ENCODE measurements at places on chromosomes 4 and X. TPM values are rescaled to one million over a fixed set of nuclear protein-coding genes. Genes with fewer than 3 reads are reported as not detected.
A peak's percentile ranks its signal among the peaks of the same experiment; 100 is the strongest.

The PLAC8 gene
- 23.0 TPM for total RNA-seq

GRCh38 chr4:145843639-145844038 is 95.0 kb downstream of the ZNF827 start:
- H3K4me3 ChIP-seq = no peak overlapping the region
- H3K27me3 ChIP-seq = no peaks in the 10 kb centered on the region
- H3K36me3 ChIP-seq = no peaks in the 10 kb centered on the region
- no peak overlapping the region for H3K27ac ChIP-seq

DNA sequence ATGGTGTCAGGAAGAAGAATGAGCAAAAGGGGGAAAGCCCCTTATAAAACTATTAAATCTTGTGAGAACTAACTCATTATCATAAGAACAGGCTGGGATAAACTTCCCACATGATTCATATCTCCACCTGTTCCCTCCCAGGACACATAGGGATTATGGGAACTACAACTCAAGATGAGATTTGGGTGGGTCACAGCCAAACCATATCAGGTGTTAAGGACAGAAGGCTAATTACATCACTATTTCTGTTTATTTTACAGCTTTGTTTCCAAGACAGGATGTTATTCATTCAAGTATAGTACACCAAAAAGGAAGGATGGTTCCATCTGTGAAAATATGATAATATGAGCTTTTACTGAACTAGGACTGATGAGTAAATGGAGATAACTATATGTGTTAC is 63.7 kb upstream of the ARSJ start:
- 0 out of 2 replicates have a peak, but pooled peaks cover 6% of the 10 kb centered on the region for H3K4me1 ChIP-seq
- H3K36me3 ChIP-seq = no peaks in the 10 kb centered on the region
- no peaks in the 10 kb centered on the region for H3K27me3 ChIP-seq
- no peak overlapping the region for H3K27ac ChIP-seq

The POLN gene
- total RNA-seq = 1.2 TPM

- H3K27me3 ChIP-seq = no peaks in the 10 kb centered on the region
- DNase-seq = no peak
- H3K27ac ChIP-seq = no peak overlapping the region
- H3K36me3 ChIP-seq = no peaks in the 10 kb centered on the region
Observed at GRCh38 chrX:23802431-23802830, 19.5 kb downstream of the SAT1 start.

GRCh38 chrX:48786341-48786800 is at the start of gene GATA1:
Gene GATA1 (plus strand): TSS chrX:48786590. CDS start chrX:48791110, 4,520 bp downstream.
- no peaks in the 10 kb centered on the region for H3K27me3 ChIP-seq
- H3K36me3 ChIP-seq = no peaks in the 10 kb centered on the region
- H3K4me3 ChIP-seq = no peak within 1 kb of the TSS
- no peak for DNase-seq

GRCh38 chrX:107576392-107576791 is 51.9 kb upstream of the PRPS1 start:
- no peak for DNase-seq
- H3K27ac ChIP-seq = no peak overlapping the region
- H3K27me3 ChIP-seq = no peaks in the 10 kb centered on the region
- H3K4me1 ChIP-seq = no peaks in the 10 kb centered on the region
- H3K36me3 ChIP-seq = no peaks in the 10 kb centered on the region

The HTN1 gene
- total RNA-seq = not detected

The POU4F2 gene
- total RNA-seq = not detected

- no peak overlapping the region for H3K4me3 ChIP-seq
- H3K36me3 ChIP-seq = no peaks in the 10 kb centered on the region
- DNase-seq = no peak
- no peaks in the 10 kb centered on the region for H3K27me3 ChIP-seq
- H3K27ac ChIP-seq = no peak overlapping the region
Observed at GRCh38 chr4:792626-793092, 33.3 kb downstream of the CPLX1 start.

The PHOX2B gene
- total RNA-seq = not detected

The FGG gene
- total RNA-seq = 121 TPM

GRCh38 chrX:74449937-74450330 is 28.6 kb downstream of the SLC16A2 start:
- no peaks in the 10 kb centered on the region for H3K36me3 ChIP-seq
- H3K4me3 ChIP-seq = no peak overlapping the region
- no peaks in the 10 kb centered on the region for H3K27me3 ChIP-seq

The F8A2 gene
- not detected for total RNA-seq

The CXCL6 gene
- total RNA-seq = not detected

- peaks cover 18% of the 10 kb centered on the region for H3K4me1 ChIP-seq
- no peak overlapping the region for H3K4me3 ChIP-seq
- H3K27ac ChIP-seq = no peak overlapping the region
- DNase-seq = peak; percentile 34
- H3K27me3 ChIP-seq = no peaks in the 10 kb centered on the region
- H3K36me3 ChIP-seq = no peaks in the 10 kb centered on the region
Observed at GRCh38 chrX:10922159-10922558, 189.0 kb upstream of the HCCS start.

- H3K27ac ChIP-seq = no peak overlapping the region
- H3K36me3 ChIP-seq = no peaks in the 10 kb centered on the region
- H3K27me3 ChIP-seq = no peaks in the 10 kb centered on the region
- H3K4me3 ChIP-seq = no peak overlapping the region
- no peak for DNase-seq
Observed at GRCh38 chr4:14392378-14392777, 609.9 kb upstream of the CPEB2 start.

DNA sequence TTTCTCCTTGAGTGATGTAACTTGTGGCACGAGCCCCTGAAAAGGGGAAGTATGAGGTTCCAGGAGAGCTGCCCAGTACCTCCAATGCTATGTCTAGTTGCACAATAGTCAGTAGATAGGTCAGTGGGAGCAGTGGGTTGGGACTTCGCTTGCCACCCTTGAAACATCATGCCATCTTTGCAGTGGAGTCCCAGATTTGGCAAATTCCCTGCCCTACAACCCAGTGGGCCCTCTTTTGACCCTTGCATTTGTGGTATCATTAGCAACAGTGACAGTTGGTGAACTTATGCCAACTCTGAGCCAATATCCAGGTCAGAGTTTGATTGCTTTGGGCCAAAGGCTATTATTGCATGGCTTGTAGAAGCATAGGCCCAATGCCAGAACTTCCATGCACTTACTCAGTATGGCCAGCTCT is 12.3 kb downstream of the FHL1 start:
- no peak overlapping the region for H3K27ac ChIP-seq
- H3K36me3 ChIP-seq = no peaks in the 10 kb centered on the region
- DNase-seq = no peak
- H3K4me3 ChIP-seq = no peak overlapping the region
- H3K4me1 ChIP-seq = no peaks in the 10 kb centered on the region

DNA sequence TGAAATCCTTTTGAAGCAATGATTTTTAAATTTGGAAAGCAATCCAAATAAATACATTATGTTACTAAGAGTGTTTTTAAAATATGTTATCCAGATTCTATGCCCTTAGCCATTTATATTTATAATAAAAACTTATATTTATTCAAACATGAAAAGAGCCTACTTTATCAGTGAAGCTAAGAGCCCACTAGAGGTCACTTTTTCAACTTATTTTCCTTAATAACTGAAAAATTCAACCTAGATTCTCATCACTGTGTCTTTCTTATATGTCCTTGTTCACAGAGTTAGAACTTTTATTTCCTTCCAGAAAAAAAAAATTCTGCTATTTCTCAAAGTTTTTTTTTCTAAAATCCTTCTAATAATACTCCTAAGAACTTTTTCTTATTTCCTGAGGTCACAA is 23.9 kb downstream of the PRDM8 start:
- H3K27me3 ChIP-seq = no peaks in the 10 kb centered on the region
- H3K4me1 ChIP-seq = no peaks in the 10 kb centered on the region
- H3K4me3 ChIP-seq = no peak overlapping the region
- no peak for DNase-seq
- no peak overlapping the region for H3K27ac ChIP-seq
- H3K36me3 ChIP-seq = no peaks in the 10 kb centered on the region

- no peak overlapping the region for H3K27ac ChIP-seq
- no peak overlapping the region for H3K4me3 ChIP-seq
- DNase-seq = no peak
- no peaks in the 10 kb centered on the region for H3K27me3 ChIP-seq
- H3K36me3 ChIP-seq = no peaks in the 10 kb centered on the region
Observed at GRCh38 chr4:128347175-128347868, 59.7 kb upstream of the PGRMC2 start.

GRCh38 chr4:58739275-58739674 is 1629.1 kb upstream of the IGFBP7 start:
- no peaks in the 10 kb centered on the region for H3K27me3 ChIP-seq
- no peak overlapping the region for H3K27ac ChIP-seq
- no peak for DNase-seq
- H3K4me3 ChIP-seq = no peak overlapping the region
- no peaks in the 10 kb centered on the region for H3K36me3 ChIP-seq
- no peaks in the 10 kb centered on the region for H3K4me1 ChIP-seq

DNA sequence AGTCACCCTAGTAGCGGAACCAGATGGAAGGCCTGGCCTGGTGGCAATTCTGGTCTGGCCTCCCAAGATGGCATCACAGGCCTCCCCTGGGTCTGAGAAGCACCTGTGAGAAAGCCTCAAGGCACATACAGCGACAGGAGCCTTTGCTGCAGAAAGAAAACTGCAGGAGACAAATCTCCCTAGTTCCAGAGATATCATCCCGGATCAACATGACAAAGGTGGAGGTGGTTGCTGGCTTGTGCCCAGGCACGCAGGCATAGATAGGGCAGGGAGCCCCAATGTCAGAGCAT is 93.6 kb downstream of the BCOR start:
- peak overlapping the region; percentile 12 for H3K4me3 ChIP-seq
- peaks cover 20% of the 10 kb centered on the region for H3K4me1 ChIP-seq
- peak overlapping the region; percentile 77 for H3K27ac ChIP-seq
- no peaks in the 10 kb centered on the region for H3K27me3 ChIP-seq
- no peaks in the 10 kb centered on the region for H3K36me3 ChIP-seq

The SPANXN2 gene
- total RNA-seq = not detected

DNA sequence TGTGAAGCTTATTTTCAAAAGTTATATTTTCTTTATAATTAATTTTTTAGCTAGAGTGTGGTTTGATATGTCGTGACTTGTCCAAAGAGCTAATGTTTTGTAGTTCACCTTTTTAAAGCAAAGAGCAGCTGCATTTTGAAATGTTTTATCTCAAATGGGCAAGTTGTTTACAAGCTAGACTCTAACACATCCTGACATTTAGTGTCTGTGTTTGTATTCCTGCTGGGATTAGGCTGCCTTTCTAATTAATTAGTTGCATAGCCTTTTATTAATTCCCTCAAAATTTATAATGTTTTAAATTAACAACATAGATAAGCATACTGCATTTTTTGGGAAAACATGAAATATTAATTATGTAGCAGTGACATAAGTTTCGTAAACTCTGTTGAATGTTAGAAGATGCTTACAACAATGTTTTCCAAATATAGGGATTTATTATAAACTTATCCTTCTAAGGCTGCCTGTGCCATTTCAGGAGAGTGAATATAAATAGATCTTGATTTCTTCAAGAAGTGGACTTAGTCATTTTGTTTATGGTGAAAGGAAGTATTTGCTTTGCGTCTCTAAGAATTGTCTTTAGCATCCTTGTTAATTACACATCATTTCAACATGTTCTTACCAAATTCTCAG is 37.7 kb upstream of the NUDT6 start:
- no peak overlapping the region for H3K4me3 ChIP-seq
- no peak overlapping the region for H3K27ac ChIP-seq
- no peaks in the 10 kb centered on the region for H3K36me3 ChIP-seq
- H3K4me1 ChIP-seq = no peaks in the 10 kb centered on the region
- DNase-seq = no peak
- H3K27me3 ChIP-seq = no peaks in the 10 kb centered on the region

DNA sequence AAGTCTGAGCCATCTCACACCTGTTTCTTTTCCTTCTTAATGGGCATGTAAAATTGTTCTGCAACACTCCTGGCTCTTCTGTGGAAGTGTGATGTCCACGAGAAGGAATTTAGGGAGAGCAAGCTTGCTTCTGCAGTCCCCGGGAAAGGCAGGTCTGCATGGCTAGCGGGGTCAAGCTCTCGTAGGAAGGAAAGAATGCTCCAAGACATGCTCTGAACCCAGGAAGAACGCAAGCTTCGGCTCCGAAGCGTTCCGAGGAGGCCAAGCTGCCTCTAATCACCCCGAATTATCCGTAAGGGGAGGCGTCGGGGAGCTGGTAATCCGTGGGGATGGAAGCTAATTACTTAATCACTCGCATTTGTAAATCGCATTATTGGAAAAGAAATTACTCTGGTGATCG is 177.7 kb downstream of the CRLF2 start:
- H3K4me1 ChIP-seq = no peaks in the 10 kb centered on the region
- H3K36me3 ChIP-seq = no peaks in the 10 kb centered on the region
- no peak overlapping the region for H3K4me3 ChIP-seq
- H3K27ac ChIP-seq = no peak overlapping the region

The CFP gene
- 0.34 TPM for total RNA-seq

GRCh38 chrX:85941275-85941674 is 106.1 kb downstream of the CHM start:
- H3K4me3 ChIP-seq = no peak overlapping the region
- no peaks in the 10 kb centered on the region for H3K36me3 ChIP-seq
- DNase-seq = no peak
- no peak overlapping the region for H3K27ac ChIP-seq
- no peaks in the 10 kb centered on the region for H3K4me1 ChIP-seq
- H3K27me3 ChIP-seq = no peaks in the 10 kb centered on the region

GRCh38 chr4:7068279-7068842 is 497 bp upstream of the GRPEL1 start:
- H3K27ac ChIP-seq = peak overlapping the region; percentile 87
- peaks cover 2% of the 10 kb centered on the region for H3K36me3 ChIP-seq
- H3K4me3 ChIP-seq = peak overlapping the region; percentile 77

- H3K4me3 ChIP-seq = peak overlapping the region; percentile 49
- H3K4me1 ChIP-seq = peaks cover 7% of the 10 kb centered on the region
- no peaks in the 10 kb centered on the region for H3K36me3 ChIP-seq
- no peak for DNase-seq
- no peaks in the 10 kb centered on the region for H3K27me3 ChIP-seq
- peak overlapping the region; percentile 81 for H3K27ac ChIP-seq
Observed at GRCh38 chr4:165874072-165874790, 1.2 kb downstream of the TLL1 start.

DNA sequence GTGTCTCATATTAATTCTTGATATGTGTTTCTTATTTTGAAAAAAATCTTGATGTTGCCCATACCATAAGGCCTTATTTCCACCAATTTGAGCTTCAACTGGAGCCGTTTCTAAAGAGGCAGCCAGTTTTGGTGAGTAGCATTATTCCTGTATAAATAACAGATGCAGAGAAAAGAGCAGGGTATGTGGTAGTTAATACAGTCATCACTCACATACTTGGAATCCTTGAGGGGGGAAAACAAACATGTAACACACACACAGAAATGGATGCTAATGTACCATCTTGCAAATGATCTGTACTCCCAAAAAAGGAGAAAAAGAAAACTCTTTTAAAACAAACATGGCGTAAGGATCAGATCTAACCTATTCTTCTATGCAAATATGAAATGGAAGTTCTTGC is 389.7 kb downstream of the GPM6A start:
- no peaks in the 10 kb centered on the region for H3K27me3 ChIP-seq
- H3K4me1 ChIP-seq = peaks cover 5% of the 10 kb centered on the region
- H3K36me3 ChIP-seq = no peaks in the 10 kb centered on the region
- no peak for DNase-seq
- no peak overlapping the region for H3K27ac ChIP-seq
- no peak overlapping the region for H3K4me3 ChIP-seq

- no peaks in the 10 kb centered on the region for H3K36me3 ChIP-seq
- no peak for DNase-seq
- H3K4me3 ChIP-seq = no peak overlapping the region
- no peak overlapping the region for H3K27ac ChIP-seq
Observed at GRCh38 chrX:124540474-124540873, 194.1 kb downstream of the SH2D1A start.

The FAM149A gene
- 5.1 TPM for total RNA-seq

The SORCS2 gene
- 1.6 TPM for total RNA-seq

Measured in Caco-2 (cell line).